ENCODE measurements at places on chromosomes 3 and 15.

GRCh38 chr15:25670025-25670554, 193.0 kb downstream of the ATP10A start:
- peak; percentile 26 for DNase-seq

GRCh38 chr15:65553691-65554090, 23.4 kb downstream of the HACD3 start:
- no peak for DNase-seq

DNA sequence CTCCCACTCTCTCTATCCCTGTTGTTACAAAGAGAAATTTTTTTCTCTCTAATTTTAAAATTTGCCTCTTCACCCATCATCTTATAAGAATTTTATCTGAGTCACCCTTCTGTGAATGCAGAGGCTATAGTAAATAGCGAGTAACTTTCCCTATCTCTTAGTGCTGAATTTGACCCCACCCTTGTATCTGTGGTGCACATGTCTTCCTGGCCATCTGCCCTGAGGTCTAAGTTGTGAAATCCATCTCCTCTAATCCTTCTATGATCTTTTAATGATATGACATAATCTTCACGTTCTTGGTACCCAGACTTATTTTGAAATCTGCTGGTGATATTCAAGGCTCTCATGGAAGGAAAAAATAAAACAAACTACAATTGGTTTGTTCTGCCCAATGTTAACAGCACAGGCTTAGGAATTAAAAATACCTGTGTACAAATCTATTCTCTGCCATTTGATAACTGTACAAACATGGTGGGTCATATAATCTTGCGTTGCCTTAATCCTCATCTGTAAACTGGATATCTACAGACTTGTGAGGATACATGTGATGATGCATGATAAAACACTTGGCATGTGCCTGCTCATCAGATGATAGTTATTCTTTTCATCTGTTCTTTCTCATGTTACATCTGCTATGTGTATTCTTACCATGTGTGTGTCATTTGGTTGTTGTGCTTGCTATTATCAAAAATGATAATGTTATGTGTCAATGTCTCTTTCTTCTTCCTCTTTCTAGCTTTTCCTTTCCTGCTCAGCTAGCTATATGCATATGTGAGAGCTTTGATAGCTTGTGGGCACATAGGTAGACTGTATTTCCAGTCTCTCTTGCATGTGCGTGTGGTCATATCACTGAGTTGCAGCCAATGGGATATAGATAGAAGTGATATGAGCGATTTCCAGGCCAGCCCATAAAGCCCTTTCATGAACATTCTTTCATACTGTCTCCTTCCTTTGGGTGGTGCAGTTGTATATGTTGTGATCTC, 13.7 kb upstream of the CCR3 start:
- DNase-seq, result no peak

DNA sequence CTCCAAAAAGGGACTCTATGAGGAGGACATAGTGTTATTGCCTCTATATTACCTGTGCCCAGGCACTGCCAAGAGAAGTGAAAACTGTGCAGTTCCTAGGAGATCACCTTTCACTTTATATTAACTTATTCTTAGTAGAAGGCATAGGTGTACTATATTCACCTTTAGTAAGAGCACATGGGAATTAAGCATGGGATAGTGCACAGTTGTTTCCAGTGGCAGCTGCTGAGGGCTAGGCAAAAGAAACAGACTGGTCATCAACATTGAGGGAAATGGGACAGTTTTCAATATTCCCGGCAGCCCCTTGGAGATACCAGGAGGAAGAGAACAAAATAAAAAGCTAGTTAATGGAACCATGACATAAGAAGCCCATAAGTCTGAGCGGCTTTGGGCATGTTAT, 100.9 kb downstream of the PLCL2 start:
- no peak for DNase-seq

GRCh38 chr3:190902292-190902691, 39.8 kb upstream of the GMNC start:
- no peak for DNase-seq

DNA sequence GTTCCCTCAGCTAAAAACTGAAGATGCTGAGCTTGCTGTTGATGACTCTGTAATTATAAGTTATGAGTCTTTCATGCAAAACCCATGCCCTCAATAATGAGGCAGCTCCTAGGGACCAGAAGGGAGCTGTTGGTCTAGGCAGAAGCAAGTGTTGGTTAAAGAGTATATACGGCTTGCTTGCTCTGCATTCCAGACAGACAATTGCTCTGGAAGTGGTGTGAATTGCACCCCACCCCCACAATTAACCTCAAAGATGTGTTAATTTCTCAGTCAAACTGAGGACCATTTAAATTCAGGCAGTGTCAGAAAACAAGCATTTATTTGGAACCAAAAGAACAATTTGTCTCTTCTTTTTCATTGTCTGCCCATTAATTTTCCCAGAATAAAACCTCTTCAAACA, 163.5 kb upstream of the EOMES start:
- no peak for DNase-seq

GRCh38 chr15:29826908-29827820, 4.9 kb upstream of the TJP1 start:
- no peak for DNase-seq

DNA sequence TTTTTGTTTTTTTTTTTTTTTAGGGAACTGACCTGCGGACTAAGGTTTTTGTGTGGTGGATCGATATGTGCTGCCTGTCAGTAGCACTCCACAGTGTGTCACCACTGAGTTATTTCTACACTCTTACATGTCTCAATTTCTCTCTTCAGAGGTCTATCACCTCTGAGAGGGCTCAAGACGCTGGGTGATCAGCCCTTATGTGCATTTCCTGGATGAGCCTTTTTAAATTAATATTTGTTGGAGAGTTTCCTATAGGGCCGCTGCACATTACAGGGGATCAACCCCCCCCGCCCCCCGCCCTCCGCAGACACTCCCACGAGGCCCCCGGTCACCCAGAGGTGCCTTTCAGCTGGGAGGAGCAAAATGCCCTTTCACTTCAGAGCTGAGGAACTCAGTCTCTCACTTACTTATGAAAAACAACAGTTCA, 34.5 kb upstream of the AP4E1 start:
- DNase-seq, result no peak

DNA sequence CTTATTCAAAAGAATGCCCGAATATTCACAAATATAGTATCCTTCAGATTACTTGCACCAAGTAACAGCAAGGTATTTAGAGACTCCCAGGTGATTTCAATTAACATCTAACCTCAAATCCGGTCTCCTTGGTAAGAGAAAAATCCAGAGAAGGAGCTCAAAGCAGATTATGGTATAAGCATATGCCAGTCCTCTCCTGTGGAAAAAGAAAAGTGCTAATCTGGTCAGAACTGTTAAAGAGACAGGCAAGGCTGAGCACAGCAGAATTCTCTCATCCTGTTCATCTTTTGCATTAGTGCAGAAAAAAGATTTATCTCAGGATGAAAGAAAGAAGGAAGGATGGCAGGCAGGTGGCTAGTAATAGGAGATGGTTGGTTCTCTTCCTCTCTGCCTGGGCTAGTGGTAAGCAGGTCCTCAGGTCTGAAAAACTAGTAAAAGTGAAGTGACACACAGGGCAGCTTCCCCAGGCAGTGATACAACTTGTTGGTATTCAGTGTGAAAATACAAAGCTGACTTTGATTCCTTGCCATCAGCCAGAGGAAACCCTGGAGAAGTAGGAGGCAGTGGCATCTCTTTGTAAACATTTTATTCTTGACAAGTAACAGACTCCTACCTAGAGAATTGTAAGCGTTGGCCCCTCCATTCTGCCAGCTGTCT, 14.2 kb downstream of the ATXN7 start:
- DNase-seq, result no peak

DNA sequence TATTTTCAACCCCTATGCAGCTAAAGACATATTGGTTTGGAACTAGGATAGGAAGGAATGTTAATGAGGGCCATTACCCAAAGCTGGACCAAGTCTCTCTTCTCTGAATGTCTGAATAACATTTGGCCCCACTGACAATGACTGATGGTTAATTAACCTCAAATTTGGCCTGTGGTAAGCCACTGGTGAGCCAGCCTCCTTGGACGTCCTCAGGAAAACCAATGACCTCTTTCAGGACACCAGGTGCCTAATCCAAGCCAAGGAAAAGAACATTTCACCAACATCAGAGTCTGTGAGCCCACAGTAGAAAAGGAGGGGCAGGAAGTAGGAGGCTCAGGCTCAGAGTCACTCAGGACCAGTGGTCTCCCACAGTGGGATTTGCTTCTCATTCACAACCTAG, 56.4 kb upstream of the ETV5 start:
- DNase-seq, result no peak

DNA sequence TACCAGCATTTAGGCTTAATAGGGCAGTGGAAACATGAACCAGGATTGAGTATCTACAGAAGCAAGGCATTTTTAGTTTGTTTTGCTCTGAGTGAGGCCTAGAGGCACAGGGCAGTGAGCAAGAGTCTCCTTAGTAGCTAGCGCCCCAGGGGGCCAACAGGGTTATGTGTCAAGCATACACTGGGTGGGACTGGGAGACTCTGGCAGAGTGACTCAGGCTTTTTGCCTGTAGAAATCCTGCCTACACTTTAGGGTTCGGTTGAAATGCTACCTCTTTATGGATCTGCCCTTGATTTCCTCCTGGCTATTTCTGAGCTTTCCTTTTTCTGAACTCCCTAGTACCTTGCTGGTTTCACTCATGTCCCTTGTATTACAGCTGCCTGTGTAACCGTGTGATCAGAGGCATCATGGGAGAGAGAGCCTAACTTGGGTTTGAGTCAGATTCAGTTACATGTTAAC, 72.2 kb downstream of the TOP2B start:
- peak; percentile 18 for DNase-seq

- no peak for DNase-seq
Measured at GRCh38 chr15:86164232-86164898, 84.7 kb downstream of the AGBL1 start.

- no peak for DNase-seq
Measured at GRCh38 chr3:185335799-185336198, 27.1 kb upstream of the MAP3K13 start.

GRCh38 chr3:73687106-73688004, 62.6 kb upstream of the PDZRN3 start:
- DNase-seq, result no peak

GRCh38 chr3:26630669-26631389, 8.3 kb downstream of the LRRC3B start:
- DNase-seq, result no peak

- peak; percentile 77 for DNase-seq
Measured at GRCh38 chr15:69035205-69035917, 20.9 kb downstream of the NOX5 start.

- no peak for DNase-seq
Measured at GRCh38 chr15:37885651-37886050, 48.8 kb upstream of the TMCO5A start.

GRCh38 chr15:66899555-66900350, 165.6 kb upstream of the SMAD3 start:
- DNase-seq, result no peak

DNA sequence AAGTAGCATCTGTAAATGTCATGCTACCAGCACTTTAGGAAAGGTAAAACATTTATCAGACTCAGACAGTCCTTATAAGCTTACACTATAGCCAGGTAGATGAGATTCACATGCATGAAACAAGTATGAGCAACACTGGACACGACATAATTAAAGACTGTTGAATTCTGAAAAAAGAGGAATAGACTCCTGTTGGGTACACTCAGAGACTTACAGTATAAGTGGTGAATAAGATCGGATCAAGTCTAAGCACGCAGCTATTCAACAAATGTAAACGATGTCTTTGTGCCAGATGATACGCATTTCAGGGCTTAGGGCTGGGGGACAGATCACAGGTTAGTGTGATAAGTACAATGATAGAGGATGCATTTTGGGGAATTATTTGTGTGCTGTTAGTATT, 43.2 kb upstream of the SPPL2A start:
- no peak for DNase-seq

- DNase-seq, result peak; percentile 57
Measured at GRCh38 chr3:46298871-46299607, 54.9 kb upstream of the CCR2 start.

DNA sequence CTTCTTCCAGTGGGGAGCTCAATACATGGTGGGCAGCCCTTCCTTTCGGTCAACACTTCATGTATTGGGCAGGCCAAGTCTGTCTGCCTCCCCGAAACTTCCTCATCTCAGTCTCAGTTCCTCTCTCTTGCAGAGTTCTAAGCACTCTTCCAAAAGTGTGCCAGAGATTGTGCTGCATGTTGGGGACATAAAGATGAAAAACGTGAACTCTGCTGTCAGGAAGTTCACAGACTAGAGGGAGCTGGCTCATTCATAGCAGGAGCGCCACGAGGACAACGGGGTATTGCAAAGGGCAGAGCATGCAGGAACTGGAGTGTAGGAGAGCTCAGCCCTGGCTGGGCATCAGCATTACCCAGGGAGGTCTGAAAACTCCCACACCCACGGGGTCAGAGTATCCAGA, 15.3 kb upstream of the EPHB3 start:
- peak; percentile 68 for DNase-seq

DNA sequence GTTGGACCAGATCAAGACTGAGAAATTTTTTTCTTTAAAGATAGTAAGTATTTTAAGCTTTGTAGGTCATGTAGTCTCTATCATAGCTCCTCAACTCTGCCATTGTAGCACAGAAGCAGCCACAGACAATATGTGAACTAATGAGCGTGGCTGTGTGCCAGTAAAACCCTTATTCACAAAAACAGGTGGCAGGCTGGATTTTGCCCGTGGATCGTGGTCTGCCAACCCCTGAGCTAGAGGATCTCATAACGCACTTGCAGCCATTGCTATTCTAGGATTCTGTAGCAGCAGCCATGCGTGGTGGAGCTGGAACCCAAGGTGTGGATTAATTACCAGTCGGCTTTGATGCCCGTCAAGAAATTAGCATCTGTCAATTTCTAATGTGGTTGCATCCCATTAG, 68.7 kb upstream of the PLXNA1 start:
- peak; percentile 73 for DNase-seq

- DNase-seq, result no peak
Measured at GRCh38 chr3:134381831-134382442, 7.7 kb upstream of the AMOTL2 start.

Measured in RPMI8226 (cell line).